ENCODE measurements at places on chromosomes 12 and 14.

DNA sequence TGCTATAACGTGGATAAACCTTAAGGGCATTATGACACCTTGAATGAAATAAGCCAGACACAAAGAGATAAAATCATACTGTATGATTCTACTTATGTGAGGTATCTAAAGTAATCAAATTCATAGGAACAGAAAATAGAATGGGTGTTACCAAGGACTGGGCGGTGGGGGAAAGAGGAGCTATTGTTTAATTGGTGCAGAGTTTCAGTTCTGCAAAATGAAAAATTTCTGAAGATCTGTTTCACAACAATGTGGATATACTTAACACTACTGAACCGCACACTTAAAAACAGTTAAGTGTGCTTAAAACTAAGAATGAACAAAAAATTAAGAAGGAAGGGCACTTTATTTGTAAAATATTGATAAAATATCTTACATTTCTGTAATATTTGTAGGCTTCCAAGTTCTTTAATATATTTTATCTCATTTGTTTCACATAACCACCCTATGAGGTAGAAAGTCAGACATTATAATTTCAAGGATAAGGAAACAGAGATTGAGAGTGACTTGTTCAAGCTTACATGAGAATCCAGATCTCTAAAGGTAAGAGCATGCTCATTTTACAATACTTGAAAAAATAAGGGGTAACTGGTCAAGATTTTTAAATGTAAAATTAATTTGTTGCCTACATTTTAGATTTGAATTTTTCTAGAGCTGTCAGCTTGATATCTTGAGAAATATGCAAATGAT lies 14.9 kb downstream of the LTA4H start:
- DNase-seq = no peak

DNA sequence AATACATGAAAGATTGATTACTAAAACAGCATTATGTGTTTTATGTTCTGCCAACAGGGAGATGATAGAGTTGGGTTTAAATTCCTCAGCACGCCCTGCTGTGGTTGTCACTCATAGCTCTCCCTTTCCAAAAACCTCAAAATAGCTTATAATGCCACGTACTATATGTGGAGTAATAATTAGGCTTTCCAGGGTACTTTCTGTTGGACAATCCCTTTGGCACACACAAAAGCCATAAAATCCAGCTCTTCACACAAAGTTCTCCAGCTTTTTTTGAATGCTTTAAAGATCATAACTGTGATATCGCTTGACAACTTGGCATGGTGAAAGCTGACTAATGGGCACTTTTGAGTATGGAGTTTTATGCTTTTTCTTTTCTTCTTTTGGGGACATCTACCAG lies 145.3 kb upstream of the DCN start:
- no peak for DNase-seq

GRCh38 chr14:58915646-58916045 lies 272.8 kb upstream of the DAAM1 start:
- DNase-seq = no peak

- DNase-seq = no peak
These were observed 636 bp downstream of the DUSP6 start for GRCh38 chr12:89351489-89352241.

DNA sequence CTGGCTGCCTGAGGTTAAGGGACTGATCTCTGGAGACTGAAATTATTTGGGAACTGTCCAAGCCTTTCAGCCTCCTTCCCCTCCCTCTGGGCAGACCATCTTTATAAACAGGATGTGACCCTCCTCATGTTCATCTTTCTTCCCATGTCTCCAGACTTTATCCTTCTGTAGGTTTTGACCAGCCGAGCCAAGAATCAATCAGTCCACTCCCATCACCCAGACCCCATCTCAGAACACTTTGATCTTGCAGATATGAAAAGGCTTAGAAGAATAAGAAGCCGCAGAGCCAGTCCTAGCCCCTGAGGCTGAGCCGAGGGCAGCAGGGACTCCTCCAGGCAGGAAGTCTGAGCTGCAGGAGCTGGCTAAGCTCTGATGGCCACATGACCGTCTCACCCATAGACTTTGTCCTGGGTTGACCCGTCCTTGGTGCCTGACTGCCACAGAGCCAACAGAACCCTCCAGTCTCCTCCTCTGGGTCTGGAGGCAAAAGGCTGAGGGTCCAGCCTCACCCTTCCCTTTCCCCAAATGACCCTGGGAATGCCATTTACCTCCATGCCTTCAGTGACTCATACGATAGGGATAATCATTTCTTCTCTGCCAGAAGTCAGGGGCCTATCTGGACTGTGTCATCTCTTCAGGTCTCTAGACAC lies 1.6 kb downstream of the KRT71 start:
- DNase-seq = no peak

GRCh38 chr14:53723221-53723620 lies 233.4 kb downstream of the BMP4 start:
- no peak for DNase-seq

DNA sequence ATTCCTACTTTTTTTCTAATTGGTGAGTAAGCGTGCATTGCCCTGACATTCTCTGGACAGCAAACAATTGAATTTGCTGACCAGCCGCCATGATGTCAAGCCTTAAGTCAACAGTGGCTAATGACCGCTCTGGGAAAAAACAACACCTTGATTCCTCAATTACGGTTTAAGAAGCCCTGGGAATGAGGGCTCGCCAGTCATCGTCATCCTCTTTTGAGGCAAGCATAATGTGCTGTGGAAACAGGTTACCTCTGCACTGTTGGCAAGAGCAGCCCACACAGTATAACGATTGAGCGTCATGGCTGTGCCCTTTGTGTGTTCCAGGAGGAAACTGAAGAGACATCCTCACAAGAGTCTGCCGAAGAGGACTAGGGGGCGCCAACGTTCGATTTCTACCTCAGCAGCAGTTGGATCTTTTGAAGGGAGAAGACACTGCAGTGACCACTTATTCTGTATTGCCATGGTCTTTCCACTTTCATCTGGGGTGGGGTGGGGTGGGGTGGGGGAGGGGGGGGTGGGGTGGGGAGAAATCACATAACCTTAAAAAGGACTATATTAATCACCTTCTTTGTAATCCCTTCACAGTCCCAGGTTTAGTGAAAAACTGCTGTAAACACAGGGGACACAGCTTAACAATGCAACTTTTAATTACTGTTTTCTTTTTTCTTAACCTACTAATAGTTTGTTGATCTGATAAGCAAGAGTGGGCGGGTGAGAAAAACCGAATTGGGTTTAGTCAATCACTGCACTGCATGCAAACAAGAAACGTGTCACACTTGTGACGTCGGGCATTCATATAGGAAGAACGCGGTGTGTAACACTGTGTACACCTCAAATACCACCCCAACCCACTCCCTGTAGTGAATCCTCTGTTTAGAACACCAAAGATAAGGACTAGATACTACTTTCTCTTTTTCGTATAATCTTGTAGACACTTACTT lies 138.9 kb downstream of the HMGA2 start:
- DNase-seq = no peak

DNA sequence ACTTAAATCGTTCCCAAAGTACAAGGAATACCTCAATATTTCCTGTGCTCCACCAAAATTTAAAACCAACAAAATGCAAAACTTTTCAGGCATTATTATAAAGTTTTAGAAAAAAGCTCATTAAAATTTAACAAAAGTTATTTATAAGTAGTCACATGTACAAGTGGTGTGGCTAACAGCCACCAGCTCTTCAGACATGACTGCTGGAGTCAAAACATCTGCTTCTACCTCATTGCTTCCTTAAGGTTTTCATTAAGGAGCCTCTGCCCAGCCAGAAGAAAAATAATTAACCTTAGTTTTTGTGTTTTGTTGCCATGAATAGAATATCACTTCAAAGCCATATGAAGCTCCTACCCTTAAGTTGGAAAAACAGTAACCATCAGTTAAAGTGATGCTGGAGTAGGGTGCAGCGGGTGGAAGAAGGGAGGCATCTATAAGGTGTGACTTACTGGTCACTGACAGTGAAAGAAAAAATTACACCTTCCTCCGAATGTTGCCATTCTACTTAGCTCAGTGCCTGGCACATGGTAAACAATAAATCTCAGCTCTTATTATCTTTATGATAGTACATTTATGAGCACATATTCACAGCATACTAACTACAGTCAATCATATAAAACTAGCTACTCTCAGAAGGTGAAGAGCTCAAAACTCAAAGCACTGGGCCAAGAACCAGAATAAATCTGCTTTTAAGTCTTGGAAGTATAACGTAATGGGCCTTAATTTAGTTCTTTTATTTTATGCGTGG lies 57.7 kb downstream of the GALC start:
- no peak for DNase-seq

- no peak for DNase-seq
These were observed 149.3 kb downstream of the DPF3 start for GRCh38 chr14:72744416-72745120.

DNA sequence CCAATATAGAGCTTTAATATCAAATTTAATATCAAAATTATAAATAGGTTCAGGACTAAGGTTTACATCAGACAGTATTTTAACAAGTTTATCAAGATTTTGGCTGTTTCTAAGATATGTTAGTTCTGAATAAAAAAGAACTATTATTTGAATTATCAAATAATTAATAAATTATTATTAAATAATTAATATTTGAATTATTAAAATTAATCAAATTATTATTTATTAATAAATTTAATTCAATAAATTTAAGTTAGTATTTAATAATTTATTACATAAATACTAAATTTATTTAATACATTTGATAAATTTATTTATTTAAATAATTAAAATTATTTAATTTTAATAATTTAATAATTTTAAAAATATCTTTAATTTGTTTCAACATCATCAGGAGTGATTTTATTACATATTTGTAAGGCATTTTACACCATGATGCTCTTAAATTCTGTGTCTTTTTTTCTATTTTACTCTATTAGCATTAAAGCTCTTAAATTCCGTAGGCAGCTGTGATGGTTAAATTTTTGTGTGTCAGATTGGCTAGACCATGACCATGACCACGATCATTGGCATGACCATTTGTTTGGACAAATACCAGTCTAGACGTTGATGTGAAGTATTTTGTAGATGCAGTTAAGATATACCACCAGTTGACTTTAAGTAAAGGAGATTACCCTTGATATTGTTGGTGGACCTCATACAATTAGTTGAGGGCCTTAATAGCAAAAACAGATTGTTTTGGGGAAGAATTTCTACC lies 82.6 kb downstream of the BBS10 start:
- no peak for DNase-seq

- DNase-seq = no peak
These were observed 13.6 kb upstream of the SMARCC2 start for GRCh38 chr12:56202838-56203237.

DNA sequence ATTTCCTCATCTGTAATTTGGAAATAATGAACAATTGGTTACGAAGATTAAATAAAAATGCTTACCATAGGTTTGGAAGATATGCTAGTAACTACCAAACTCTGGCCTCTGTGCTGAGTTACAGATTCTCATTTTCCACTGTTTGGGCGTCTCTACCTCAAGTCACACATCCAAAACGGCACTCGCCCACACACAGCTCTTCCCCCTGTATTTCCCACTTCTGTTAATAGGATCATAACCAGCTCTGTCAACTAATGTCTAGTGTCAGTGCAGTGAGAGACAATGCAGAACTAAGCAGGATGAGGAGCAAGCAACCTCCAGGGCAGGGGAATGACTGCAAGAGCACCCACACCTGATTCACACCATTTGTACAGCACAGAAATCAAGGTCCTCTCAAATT lies 10.9 kb upstream of the SYCP3 start:
- no peak for DNase-seq

- DNase-seq = no peak
These were observed 40.1 kb upstream of the TMEM263 start for GRCh38 chr12:106915635-106916026.

- no peak for DNase-seq
These were observed 49.2 kb upstream of the ANP32D start for GRCh38 chr12:48423171-48423570.

DNA sequence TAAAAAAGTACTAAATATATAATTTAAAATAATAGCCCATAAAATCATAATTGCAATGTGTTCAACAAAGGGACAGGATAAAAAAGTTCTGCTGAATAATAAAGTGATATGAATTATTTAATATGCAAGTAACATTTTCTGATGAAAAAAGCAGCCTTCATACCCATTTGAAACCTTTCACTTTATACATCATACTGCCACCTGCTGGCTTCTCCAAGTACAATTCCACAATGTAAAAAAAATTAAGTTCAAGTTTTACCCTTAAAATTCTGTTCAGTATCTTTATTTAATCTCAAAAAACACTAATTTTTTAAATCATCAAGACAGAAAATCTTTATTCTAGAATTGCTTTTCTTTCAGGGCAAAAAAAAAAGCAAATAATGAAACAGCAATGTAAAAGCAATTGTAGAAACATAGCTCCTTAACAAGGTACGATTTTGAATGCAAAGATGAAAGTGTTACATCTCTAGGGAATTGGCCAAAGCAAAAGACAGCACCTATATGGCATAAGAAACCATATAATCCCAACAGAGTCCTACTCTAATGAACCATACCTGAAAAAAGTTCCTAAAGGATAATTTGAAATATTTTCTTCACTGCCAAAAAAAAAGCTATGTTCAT lies 15.0 kb downstream of the MDM1 start:
- no peak for DNase-seq

DNA sequence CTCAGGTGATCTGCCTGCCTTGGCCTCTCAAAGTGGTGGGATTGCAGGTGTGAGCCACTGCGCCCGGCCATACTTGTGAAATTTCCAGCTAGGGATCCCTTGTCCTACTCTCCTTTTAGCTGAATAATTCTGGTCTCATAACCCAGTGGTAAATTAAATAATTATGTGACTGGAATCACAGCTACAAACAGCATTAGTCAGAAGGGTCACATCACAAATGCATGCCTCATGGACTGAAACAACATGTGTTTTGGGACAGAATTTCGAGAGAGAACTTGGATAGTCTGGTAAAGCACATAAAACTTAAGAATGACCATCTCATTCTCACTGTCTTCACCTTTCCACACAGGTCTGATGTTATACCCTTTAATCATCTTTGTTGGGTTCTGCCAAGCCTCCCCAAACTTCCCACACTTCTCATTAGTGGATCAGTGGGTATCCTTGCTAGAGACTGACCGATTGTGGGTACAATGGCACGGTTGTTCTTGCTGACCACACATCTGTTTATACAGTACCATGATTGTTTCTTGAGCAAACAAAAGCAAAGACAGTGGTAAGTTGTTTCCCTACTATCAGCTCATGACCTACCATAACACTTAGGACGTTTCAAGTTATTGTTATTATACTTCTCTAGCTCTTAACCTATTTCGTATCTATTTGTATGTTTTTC lies 5.1 kb downstream of the GPRC5D start:
- DNase-seq = no peak

DNA sequence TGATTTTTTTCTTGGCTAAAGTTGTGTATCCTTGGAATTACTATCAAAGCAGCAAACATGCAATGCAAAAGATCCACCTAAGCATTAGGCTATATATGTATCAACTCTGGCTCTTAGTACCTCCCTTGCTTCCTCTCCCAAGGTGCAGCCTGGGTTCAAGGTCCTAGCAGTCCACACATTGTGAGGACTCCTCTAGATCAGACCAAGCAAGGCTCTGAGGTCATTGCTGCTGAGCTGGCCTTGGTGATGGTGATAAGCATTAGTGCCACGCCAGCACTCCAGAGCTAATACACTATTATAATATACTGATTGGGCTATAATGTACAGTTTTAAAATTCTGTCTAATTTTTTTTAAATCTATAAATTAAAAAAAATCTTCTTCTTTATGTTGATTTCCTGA lies 196.9 kb upstream of the BTG1 start:
- DNase-seq = peak; percentile 72
